ENCODE measurements at places on chromosomes 11 and 22. TPM values are rescaled to one million over a fixed set of nuclear protein-coding genes. Genes with fewer than 3 reads are reported as not detected.

DNA sequence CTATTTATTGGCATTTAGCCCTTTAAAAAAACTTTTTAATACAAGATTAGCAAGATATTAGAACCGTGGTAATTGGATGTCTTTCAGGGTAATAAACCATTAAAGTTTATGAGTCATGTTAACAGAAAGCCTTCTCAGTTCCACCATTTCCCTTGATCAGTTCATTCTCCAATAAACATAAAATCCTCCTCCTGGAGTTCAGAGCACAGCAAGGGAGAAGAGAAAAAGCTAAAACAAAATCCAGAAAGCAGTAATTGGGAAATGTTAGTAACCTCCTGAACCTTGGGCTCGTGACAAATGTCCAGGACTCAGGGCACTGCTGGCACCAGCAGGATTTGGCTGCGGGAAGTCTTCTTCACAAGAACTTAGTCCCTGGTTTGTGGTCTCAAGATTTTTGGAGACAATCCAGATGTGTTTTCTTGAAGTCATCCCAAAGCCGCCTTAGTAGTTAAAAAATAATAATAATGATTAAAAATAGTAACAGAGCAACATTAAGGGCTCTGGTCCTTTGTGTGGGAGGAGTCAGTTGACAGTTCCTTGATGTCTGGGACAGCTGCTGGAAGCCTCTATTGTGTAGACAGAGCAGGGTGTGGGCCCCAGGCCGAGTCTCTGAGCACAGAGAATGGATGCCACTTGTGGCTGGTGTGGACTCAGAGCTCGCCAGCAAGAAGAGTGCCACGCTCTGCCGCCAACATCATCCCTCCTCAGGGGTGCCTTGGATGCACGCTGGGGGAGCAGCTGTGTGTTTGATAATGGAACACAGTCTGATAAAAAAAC is 43.4 kb upstream of the PITPNB start:
- DNase-seq = no peak

DNA sequence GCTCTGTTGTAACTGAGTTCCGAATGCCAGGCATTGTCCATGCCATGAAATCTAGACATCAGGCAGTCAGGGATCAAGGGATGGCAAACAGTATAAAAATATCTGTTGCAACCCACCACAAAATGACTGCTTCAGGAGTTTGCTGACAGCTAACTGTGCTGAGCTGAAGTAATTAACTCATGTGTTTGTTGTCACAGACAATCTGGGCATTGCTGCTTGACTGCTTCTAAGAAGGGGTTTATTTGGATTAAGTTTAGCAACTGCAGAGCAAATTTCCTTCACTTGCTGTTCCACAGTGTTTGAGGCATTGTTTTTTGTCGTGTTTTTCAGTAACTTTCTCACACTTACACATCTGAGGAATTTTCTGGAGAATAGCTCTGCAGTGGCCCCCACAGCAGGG is 30.4 kb downstream of the BSX start:
- no peak for DNase-seq

- no peak for DNase-seq
Measured at GRCh38 chr11:35012467-35013191, 96.2 kb downstream of the PDHX start.

Gene RASSF10
- 4.5 TPM for total RNA-seq

Gene LARGE2
- total RNA-seq = 10.6 TPM

Measured in upper lobe of left lung (tissue), 6 donors.